Brain (organoid and tissue), 16 donors: ENCODE measurements at places on chromosomes 4 and X.

DNA sequence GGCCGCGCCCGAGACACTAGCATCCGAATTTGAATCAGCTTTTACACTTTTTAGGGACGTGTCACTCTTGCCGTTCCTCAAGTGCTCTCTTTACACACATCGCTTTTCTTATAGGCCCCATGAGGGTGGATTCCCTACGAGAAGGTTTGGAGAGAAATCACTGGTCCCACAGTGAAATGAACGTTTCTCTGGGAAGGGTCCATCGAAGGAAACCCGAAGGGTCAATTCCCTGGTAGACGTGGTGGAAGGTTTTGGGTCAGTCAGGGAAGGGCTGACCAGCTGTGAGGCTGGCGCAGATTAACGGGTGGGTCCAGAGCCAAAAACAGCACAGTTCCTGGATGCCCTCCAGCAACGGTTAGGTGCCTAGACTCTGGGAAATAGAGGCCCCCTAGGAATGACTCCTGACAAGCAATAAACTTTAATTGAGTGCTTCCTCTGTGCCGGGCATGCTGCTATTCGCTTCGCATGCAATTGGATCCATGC is 35.9 kb downstream of the ETDC start:
- DNase-seq = no peak

GRCh38 chr4:154559494-154560418 is 3.1 kb upstream of the FGB start:
- peak; percentile 18 for DNase-seq

- no peak for DNase-seq
These were observed 4.5 kb downstream of the HAUS7 start for GRCh38 chrX:153465691-153466380.

DNA sequence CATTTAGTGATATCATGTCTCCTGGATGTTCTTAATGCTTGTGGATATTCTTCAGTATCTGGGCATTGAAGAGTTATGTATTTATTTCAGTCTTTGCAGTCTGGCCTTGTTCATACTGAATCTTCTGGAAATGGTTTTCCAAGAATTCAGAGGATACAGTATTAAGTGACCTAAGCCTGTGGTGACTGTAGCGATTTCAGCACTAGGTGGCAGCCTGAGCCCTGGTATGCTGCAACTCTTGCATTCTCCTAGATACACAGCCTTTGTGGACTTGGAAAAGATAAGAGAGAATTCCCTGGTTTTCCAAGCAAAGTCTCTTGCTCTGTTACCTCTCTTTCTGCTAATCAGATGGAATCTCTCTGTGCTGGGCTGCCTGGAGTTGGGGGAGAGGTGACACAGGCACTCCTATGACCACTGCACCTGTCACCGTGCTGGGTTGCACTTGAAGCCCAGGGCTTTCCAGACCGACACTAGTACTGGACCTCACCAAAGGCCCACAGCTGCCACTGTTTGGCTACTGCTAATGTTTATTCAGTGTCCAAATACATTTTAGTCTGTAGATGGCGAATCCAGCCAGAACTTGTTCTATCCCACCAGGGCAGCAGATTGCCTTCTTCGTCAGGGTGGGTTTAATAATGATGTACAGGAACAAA is 19.3 kb upstream of the SPIN2A start:
- no peak for DNase-seq

DNA sequence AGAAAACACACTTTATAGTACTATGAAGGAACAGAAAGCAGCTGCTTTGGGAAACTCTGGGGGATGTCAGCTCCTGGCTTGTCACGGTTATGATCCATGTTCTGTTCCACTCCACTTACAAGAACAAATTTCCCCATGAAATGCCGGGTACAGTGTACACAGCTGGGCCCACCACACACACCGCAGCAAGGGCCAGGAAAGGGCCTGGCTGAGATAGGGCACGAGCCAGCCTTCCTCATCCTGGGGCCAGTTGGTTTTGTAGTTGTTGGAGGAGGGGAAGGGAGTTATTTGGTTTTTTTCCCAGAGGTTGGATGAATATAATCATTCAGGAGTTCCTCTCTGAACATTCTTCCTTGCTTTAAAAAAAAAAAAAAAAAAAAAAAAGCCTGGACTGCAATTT is 56.8 kb downstream of the SEPSECS start:
- DNase-seq = no peak

GRCh38 chr4:2804973-2805501 is 12.2 kb downstream of the SH3BP2 start:
- DNase-seq = no peak

GRCh38 chr4:119027811-119028210 is 107.8 kb upstream of the MYOZ2 start:
- DNase-seq = no peak

DNA sequence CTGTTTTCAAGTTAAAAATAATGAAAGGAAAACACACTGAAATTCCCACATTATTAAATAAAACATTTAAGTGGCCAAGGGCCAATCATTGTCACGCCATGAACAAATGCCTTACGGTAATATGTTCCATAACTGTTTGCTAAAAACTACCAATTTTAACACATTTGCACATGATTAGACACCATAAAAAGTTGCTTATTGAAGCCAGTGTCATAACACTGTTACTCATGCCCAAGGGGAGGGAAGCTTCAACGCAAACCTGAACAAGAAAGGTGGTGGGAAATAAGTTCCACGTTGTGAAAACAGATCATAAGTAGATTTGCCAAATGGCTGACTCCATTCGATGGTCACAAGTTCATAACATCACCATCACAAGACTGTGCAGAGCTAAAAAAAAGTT is 739.3 kb upstream of the FAM241A start:
- no peak for DNase-seq
